ENCODE measurements at places on chromosomes 7 and 10.

DNA sequence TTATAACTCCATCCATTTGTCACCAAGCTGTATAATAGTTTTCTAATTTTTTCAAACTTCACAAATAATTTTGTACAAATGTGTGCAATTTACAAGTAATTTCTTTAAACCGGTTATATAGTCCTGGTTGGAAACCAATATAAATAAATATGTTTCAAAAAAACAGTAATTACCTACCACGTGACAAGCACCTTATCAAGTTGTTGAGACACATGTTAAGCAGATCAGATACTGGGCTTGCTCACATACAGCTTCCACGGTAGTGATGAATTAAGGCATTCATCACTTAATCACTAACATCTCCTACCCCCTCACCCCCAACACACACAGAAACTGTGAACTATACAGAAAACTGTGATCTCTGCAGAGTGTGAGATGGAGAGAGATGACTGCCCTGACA is 630.0 kb upstream of the MBL2 start:
- no peak for DNase-seq

DNA sequence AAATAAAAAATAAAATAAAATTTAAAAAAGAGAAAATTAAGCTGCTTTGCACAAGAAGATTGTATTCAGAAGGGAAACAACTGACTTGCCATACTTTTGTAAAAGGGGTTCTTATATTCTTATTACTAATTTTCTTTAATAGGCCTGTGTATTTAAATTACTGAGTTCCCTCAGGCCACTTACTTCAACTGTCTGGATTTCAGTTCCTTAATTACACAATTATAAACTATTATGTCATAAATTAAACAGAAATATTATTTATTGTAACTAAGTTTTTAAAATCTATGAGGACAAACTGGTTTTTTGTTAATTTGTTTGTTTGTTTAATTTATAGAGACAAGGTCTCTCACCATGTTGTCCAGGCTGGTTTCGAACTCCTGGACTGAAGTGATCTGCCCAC is 22.4 kb upstream of the MICU1 start:
- DNase-seq, result no peak

DNA sequence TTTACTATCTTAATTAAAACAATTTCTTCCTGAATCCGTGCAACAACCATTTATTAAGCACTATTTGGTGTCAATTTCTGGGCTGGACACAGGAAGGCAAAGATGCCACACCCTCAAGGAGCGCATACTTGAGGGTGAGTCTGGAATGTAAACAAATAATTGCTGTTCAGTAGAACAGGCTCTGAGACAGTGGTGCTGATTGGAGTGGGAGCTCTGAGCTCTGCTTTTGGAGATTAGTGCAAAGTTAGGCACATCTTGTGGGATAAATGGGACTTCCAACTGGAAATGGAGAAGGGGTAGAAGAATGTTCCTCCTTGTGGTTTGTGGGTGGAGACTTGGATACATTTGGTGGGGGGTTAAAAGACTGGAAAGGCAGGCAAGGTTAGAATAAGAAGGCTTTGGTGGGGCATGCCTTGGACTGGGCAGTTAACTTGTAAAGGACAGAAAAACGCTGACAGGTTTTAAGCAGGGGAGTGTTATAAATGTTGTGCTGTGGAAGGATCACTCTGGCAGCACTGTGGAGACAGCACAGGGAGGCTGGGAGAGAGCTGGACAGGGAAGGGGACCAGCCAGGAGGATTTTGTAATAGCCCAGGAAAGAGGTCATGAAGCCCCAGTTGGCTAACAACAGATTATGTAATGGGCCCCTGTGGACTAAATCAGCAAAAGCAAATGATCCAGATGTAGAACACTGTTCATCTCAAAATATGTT is 80.7 kb downstream of the ZNF365 start:
- DNase-seq, result peak; percentile 61

DNA sequence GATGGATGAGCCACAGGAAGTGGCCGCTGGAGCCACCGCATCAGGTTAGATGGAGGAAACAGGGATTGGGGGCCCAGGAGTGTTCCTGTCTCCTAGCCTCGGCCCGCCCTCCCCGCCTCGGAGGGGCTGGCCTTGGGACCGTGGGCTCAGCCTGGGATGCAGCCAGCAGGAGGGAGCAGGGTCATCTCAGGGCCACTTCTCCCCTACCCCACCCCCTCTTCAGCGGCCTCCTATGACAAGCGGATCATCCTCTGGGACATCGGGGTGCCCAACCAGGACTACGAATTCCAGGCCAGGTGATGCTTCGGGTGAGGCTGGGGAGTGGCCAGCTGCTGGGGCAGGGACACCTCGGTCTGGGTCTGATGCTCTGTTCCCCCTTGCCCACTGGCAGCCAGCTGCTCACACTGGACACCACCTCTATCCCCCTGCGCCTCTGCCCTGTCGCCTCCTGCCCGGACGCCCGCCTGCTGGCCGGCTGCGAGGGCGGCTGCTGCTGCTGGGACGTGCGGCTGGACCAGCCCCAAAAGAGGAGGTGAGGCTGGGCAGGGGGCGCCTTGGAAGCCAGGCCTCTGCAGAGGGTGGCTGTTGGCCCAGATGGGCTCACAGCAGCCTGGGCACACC is 4.7 kb downstream of the LRWD1 start:
- DNase-seq, result no peak

GRCh38 chr10:108956149-108956548 is 967.2 kb downstream of the XPNPEP1 start:
- DNase-seq, result no peak

GRCh38 chr7:151812967-151813366 is 63.9 kb downstream of the PRKAG2 start:
- no peak for DNase-seq

GRCh38 chr7:24169077-24169624 is 114.8 kb upstream of the NPY start:
- no peak for DNase-seq

DNA sequence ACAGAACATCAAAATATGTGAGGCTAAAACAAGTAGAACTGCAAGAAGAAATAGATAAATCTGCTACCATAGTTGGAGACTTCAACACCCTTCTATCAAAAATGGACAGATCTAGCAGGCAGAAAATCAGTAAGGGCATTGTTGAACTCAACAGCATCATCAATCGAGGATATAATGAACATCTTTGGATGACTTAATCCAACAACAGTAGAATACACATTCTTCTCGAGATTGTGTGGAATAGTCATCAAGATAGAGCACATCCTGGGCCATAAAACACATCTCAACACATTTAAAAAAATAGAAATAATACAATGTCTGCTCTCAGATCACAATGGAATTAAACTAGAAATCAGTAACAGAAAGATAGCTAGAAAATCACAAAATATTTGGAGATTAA is 9.9 kb downstream of the IGFBP1 start:
- no peak for DNase-seq

DNA sequence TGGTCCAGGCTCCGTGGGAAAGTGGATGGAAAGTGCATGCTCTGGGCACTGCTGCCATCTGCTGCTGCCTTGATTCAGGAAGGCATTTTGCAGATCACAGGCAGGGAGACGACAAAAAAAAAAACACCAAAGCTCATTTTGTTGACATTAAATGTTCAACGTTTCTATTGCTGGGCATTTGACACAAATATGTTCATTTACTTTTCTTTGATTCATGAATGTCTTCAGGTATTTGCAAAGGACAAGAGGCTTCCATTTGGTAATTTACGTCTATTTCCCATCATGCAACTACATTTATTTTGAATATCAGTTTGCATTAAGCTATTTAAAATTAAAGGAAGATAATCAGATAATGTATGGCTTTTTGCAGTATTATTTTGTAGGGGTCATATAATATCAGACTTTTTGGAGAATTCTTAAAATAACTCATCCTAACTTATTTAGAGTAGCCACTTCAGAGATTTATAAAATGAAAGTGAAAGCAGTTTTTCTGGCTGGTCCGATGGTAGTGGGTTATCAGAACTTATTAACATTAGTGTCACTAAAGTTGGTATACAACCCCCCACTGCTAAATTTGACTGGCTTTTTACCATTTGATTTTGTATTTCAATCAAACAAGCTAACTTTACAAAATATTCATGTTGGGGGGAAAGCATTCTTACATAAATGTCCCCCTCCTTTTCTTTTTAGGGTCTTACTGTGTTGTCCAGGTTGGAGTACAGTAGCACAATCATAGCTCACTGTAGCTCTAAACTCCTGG is 65.3 kb downstream of the PDIA4 start:
- DNase-seq, result peak; percentile 79

GRCh38 chr10:124689911-124690498 is 54.2 kb downstream of the FAM53B start:
- no peak for DNase-seq

- no peak for DNase-seq
These were observed 7.5 kb downstream of the EPHB6 start for GRCh38 chr7:142862351-142862750.

DNA sequence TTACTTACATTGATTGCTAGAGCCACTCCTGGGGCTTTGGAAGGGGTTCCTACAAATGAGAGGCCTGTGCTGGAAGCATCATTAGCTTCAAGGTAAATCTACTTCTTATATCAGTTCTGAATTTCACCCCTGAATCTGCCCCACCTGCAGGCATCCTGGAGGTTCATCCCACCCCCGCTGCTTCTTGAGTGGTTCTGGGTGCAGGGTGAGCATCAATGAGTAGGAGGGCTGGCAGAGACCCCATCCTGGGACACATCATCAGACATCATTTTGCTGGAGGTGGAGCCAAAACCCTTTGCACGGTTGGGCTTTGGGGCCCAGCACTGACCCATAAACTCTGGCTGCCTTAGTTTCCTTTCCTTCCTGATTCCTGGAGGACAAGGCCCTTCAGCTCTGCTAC is 143.7 kb downstream of the PTPN20 start:
- DNase-seq, result no peak

DNA sequence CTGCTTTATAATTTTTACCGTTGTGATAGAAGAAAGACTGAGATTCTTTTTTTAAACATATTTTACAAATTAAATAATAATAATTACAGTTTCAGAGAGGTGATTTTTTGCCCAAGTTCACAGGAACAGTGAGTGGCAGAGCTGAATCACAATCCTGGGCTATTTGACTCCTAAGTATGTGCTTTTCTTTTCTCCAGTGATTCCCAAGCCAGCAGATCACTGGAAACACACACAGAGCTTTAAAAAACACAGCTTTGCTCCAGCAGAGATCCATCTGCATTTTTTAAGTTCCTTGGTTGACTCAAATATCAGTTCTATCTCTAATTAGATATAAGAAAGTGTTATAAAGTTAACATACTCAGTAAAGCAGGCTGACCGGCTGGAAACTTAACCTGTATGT is 69.0 kb downstream of the AHR start:
- DNase-seq, result no peak

GRCh38 chr10:71217266-71218045 is 5.1 kb downstream of the UNC5B start:
- no peak for DNase-seq

DNA sequence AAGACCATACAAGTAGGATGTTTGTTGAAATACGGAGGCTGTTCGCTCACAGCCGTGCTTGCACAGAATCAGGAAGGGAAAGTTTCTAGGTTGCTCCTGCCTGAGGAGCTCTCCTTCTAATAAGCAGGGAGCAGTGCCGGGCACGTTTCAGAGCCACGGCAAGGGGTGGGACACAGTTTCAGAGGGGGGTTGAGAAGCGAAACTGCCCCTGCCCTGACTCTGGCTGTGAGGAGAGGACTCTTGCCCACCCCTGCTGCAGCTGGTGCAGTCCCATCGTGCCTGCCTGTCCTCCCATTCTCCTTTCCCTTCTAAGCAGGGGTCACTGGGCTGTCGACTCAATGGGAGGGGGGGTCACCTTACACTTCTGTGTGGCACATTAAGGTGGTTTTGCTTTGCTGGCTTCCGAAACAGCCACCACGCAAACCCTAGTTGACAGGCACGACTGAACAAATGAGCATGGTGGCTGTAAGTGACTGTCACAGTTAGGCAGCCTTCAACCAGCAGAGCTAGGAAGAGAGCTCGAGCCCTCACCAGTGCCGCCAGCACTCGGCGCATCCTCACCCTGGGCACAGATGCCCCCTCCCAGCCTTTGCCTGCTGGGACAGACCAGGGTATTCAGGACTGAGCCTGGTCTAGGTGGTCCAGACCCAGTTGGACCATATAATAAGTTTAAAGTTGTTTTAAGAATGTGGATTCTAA is 37.5 kb downstream of the ZNF467 start:
- no peak for DNase-seq

GRCh38 chr7:23242321-23242720 is 4.3 kb upstream of the GPNMB start:
- DNase-seq, result peak; percentile 95

DNA sequence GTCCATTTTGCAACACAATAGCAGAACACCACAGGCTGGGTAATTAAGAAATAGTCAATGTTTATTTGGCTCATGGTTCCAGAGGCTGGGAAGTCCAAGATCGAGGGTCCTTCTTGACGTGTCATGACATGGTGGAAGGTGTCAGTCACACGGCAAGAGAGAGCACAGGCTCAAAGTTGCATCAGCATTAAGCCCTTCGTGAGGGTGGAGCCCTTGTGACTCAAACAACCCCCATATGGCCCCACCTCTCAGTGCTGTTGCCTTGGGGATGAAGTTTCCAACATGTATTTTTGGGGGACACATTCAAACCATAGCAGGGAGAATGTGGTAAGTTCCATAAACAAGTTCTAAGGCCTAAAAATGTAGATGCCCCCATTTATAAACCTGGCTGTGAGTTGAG is 24.6 kb upstream of the GTPBP4 start:
- no peak for DNase-seq
